ENCODE measurements at places on chromosomes 11 and 22.

- DNase-seq, result peak; percentile 27
Observed at GRCh38 chr22:39306456-39307361, 12.7 kb downstream of the RPL3 start.

DNA sequence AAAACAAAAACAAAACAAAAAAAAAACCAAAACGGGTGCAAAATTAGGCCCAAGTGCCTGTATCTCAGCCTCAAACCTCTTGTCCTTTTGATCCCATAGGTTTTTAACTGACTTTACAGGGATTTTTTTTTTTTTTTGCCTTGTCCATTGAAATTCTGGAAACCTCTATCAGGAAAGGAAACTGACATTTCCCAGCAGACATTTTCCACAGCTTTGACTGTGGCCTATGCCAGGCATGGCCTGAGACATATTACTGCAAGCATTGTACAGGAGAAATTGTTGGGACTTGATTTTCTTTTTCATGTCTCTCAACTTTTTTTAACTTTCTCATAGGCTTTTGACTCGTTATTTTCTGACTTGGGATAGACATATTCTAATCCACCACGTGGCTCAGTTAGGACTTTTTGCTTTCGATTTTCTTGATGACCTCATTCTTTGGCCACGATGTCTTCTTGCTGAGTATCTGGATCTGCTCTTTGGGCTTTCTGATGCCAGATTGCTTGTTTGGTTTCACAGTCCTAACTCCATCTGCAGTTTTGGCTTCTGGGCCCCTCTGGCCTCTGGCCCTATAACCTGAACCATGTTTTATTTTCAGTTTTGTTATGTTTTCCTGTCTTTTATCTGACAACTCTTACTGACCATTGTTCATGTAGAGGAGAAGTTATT is 336.1 kb upstream of the C11orf87 start:
- no peak for DNase-seq

- DNase-seq, result no peak
Observed at GRCh38 chr11:22340701-22341587, 2.8 kb downstream of the SLC17A6 start.

GRCh38 chr22:37804352-37804880 is 3.3 kb upstream of the GCAT start:
- DNase-seq, result no peak

DNA sequence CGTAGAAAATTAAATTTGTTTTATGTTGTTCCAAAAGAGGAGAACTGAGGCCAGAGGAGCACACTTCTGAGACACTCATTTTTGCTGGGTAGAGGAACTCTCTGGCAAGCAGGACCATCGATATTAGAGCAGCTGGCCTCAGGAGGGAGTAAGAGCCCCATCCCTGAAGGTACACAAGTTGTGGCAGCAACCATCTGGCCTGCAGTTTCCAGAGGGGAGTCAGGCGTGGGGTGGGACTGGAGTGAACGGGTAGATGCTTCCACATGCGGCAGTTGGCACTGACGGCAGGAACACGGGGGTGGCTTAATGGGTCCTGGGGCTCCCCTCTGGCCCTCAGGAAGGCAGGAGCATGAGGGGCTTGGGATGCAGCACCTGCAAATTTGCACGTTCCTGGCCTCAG is 13.2 kb upstream of the SSTR3 start:
- DNase-seq, result no peak

DNA sequence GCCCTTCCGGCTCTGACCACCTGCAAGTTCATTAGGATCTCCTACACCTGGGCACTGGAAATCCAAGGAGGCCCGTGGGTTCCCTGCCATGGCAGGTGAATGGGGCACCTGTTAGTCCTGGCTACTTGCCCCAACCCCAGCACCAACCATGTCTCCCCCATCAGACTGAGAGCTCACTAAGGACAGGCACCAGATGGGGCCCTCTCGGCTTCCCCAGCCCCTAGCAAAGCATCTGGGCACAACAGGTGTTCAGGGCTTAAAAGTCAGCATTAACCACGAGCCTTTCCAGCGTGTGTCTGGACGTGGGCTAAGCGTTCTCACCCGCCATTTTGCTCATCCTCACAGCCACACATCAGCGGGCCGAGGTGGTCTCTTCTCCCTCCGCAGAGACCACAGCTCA is 2.2 kb downstream of the SULT4A1 start:
- DNase-seq, result no peak

- no peak for DNase-seq
Observed at GRCh38 chr11:111388842-111389241, 9.8 kb upstream of the POU2AF1 start.

DNA sequence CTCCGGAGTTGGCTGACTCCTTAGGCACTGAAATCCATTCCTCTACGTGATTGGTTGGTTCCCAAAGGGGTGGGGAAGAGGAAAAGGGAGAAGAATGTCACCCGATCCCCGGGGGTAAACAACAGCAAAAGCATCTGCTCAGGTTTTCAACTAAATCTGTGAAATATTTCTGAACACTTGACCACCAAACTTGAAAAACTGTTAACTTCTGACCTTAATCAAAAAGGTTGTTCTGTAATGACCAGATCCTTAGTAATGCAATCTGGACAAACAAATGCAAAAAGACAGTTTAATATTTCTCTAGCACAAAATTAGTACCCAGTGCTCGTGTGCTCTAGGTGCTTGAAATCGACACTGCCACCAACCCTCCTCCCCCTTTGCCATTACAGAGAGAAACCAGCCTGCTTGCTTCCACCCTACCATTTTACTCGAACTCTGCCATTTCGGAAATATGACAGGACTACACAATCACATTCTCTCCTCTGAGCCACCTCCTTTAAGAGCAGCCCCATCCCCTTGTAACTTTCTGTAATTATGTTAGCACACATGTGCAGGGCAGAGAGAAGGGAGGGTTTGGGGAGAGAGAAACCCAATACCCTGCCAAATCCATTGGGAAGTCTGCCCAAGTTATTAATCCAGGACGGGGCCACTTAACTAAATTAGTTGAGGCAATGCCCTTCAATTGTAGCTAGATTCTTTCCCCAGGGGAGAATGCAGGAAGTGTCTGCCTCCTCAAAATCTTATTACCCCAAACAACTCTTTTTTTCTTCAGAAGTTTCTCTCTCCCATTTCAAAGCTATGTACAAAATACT is 113.8 kb downstream of the RBFOX2 start:
- peak; percentile 84 for DNase-seq

DNA sequence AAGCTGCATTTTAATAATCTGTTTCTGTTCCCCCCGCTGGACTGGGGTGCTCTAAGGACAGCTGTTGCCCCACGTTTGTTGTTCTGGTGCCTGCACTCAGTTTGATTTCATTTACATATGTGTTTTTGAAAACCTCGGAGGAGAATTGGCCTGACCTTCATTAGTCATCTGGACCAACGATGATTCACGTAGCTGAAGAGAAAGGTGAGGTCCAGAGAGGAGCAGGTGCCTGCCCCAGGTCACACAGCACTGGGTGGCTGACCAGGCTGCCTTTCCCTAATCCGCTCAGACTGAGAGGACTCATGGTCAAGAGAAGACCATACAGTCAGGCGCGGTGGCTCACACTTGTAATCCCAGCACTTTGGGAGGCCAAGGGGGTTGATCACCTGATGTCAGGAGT is 3.8 kb downstream of the CSDC2 start:
- no peak for DNase-seq

DNA sequence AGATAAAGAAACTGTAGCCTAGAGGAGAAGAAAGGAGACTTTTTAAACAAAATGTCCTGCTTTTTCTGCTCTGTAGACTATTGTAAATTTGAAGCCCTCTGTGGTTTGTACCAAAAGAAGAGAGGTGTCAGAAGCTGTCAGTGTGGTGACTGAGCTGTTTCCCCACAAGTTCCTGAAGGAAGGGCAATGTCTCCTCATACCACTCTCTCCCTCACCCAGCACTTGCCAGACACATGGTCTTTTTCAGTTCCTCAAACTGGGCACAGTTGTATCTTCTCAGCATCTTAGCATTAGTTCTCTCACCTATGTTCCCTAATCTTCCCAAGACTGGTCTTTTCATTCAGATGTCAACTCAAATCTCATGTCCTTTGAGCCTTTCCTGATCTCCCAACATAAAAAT is 4.3 kb downstream of the BCO2 start:
- DNase-seq, result peak; percentile 77

DNA sequence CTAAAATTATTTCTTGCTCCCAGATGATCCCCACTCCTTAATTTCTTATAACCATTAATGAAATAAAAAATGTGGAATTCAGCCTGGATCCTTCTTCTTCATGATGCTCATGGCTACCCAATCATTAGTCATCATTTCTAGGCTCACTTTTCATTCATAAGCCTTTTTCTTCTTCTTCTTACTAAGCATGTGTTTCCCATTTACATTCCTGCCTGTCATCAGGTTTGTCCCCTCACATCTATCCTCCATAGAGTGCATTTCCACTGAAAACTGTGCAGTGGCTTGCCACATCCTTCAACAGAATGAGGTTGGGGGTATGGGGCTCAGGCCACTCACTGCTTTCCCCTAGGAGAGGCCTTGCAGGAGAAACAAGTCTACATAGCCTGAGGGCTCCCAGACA is 35.8 kb upstream of the NTM start:
- no peak for DNase-seq

- no peak for DNase-seq
Observed at GRCh38 chr11:64306876-64307622, 1.7 kb downstream of the ESRRA start.

DNA sequence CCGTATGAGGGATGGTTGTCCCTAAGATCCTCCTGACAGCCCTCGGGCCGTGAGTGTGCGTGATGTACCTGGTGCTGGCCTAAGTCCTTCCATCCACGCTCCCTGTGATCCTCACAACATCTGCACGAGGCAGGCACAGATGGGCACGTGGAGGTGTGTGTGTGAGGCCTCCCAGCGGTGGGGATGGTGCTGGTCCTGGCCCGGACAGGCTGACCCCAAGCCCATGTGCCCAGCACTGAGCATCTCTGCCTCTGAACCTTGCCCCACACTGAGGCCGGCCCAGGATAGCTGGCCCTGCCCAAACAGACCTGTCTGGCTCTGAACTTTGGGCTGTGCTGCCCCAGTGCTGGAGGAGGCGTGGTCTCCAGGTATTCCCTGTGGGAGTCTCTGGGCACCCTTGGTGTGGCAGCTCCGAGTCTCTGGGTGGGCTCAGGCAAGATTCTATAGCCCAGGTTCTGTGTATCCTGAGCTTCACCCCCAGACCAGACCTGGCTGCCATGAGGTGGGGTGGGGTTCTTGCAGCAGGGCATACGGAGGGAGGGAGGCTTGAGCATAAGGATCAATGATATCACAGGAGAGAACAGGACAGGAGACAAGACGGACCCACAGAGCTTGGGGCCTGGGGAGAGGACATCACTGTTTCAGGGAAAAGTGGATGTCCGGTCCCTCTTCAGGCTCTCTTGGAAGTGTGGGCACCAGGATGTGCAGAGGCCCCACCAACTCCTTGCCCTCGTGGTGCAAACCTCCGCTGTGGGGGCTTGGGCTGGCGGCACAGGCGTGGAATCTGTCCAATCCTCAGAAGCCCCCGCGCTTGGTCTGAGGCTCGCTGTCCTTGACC is 881.8 kb downstream of the BRD1 start:
- DNase-seq, result no peak

DNA sequence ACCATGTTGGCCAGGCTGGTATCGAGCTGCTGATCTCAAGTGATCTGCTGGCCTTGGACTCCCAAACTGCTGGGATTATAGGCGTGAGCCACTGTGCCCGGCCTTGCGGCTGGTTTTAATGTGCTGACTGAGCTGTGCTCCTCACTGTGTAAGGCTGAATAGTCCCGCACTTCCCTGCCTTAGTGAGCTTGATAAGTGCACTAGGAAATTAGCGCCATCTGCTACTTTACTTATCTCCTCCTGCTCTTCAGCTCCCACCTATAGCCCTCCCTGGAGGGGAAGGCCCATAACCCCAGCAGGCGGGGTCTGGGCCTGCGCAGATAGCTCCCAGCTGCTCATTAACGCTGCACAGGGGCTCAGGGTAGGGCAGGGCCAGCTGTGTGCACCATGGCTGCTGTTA is 49.4 kb downstream of the CLMP start:
- DNase-seq, result no peak

GRCh38 chr11:61567286-61568061 is 13.4 kb downstream of the SYT7 start:
- peak; percentile 52 for DNase-seq

- peak; percentile 43 for DNase-seq
Observed at GRCh38 chr11:63999349-64000025, 13.2 kb downstream of the OTUB1 start.

- DNase-seq, result no peak
Observed at GRCh38 chr11:67315325-67315909, 12.1 kb downstream of the SSH3 start.

GRCh38 chr11:3893311-3893710 is 37.8 kb downstream of the STIM1 start:
- DNase-seq, result no peak

- DNase-seq, result peak; percentile 54
Observed at GRCh38 chr22:20268279-20269012, at the start of gene RTN4R. Gene RTN4R, minus strand, starts transcription at chr22:20268318. Its CDS starts 226 bp downstream, at chr22:20268092.

DNA sequence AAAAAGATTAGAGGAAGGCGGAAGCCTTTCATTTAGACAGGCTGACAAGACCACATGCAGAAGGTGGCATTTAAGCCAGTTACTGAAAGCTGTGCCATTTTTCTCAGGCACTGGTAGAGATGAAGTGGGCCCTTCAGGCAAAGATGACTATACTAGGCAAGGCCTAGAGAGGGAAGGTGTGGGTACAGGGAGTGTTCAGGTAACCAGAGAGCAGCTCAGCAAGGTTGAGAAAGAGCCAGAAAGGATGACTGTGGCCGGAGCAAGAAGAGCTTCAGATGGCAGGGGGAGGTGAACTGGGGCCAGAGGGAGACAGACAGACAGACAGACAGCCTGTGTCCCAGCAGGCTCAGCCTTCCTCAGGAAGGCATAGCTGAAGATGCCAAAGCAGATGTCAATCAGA is 88.1 kb upstream of the NARS2 start:
- no peak for DNase-seq

DNA sequence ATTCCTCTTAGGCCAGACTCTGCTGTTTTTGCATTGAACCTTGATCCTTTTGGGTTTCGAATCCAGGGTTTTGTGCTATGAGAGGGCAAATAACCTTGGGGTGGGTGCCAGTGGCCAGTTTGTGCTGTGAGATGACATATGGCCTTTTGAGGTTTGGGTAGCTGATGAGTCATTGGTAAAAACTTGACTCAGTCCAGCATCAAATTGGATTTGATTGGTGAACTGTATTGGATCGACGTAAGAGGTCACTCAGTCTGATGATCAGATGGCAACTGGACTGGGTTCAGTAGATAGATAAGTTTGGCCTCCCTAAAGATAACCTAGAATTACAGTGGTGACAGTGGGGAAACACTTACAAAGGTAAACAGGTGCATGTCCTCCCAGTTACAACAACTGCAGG is 41.0 kb upstream of the XKR3 start:
- no peak for DNase-seq

DNA sequence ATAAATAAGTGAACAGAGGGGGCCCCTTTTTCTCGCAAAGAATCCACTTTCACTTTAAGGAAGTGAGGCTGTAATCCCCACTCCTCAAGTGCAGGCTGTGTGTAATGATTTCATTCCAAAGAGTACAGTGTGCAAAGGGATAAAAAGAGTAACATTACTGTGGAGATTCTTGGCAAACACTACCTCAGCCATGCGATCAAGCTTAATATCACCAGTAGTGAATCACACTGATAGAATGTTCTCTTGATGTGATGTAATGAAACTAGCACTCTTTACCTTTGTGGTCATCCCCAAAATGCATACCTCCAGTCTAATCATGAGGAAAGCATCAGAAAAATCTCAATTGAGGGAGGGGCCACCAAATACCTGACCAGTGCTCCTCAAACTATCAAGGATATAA is 246.1 kb upstream of the CHORDC1 start:
- no peak for DNase-seq

All from inflammatory macrophage treated with lipopolysaccharide for 4 hours (primary cell).